Pulmonary artery endothelial cell (primary cell): ENCODE measurements at places on chromosomes 4 and X. TPM values are rescaled to one million over a fixed set of nuclear protein-coding genes. Genes with fewer than 3 reads are reported as not detected.

MAGEA2B gene
- total RNA-seq = not detected in 2 replicates

DGKK gene
- total RNA-seq = under 0.01 TPM in 1 of 2 replicates, not detected in the other

NXF2B gene
- total RNA-seq = not detected in 2 replicates

TIMP1 gene
- total RNA-seq = 48.8 and 52.0 TPM in 2 replicates

CPXCR1 gene
- not detected in 2 replicates for total RNA-seq

PRKG2 gene
- total RNA-seq = not detected in 2 replicates

NAP1L2 gene
- total RNA-seq = 0.73 and 2.4 TPM in 2 replicates

KLHL4 gene
- 33.9 and 34.6 TPM in 2 replicates for total RNA-seq

BANK1 gene
- total RNA-seq = not detected in 2 replicates

DNA sequence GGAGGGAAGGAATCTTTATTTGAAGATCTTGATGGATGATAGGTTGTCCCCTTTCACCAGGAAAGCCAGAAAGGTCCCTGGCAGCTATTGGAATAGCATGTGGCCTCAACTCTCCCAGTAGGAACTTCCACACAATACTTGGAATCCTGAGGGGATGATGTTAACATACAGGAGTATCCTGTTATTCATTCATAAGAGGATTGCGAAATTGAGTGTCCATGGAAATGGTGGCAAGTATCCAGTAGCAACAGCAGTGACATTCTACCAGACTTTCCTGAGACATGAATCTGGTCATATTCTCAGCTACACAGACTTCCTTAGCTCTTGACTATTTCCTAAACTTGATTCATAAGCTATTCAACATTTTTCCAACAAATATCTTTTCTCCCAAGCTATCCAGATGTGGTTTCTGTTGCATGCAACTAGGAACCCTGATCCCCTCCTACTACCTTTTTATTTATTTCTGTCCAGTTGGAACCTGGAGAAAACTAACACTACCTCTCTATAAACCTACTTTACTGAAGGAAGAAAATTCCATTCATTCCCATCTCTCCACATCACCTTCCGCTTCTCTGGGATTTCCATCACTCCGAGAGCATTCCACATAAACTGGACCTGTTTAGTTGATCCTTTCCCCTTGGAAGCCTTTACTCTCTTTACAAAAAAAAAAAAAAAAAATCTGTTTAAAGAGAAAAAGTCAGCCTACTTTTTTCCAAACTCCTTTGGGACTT, 101.8 kb downstream of the ANXA5 start:
- DNase-seq = peak; percentile 92

- peak; percentile 57 for DNase-seq
Measured at GRCh38 chr4:10089346-10089745, 27.3 kb downstream of the WDR1 start.

DNA sequence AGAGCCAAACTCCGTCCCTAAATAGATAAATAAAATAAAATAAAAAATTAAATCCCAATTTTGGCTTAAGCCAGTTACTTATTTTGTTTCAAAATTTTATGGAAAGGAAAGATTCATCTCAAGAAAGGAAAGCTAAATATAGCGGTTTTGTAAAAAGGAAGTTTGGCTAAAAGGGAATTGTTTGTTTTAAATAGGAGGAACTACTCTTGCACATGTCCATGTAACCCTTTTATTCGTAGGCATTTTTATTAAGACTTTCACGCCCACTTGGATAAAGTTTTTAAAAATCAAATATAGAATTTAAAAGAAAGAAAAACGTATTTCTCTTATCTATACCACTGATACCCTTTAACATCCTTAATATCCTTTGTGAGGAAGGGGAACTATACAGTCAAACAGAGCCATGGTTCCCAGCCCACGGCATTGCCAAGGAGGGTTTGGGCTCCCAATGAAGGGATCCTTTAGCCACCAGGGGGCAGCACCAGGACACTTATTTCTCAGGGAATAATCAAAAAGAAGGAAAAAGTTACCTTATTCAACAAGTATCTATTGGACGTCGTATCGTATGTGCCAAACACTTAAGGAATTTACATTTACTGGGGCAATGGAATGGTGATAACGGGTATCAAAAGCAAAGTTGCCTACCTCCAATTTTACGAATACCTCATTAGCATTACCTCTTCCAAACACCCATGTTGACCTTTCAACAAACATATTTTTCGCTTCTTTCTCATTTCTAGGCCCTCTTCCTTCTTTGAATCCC, 27.7 kb downstream of the CDKN2AIP start:
- DNase-seq = peak; percentile 29

GRCh38 chrX:66902081-66902480, 263.2 kb upstream of the EDA2R start:
- DNase-seq = no peak

GRCh38 chrX:153473126-153473525, 2.8 kb upstream of the HAUS7 start:
- DNase-seq = no peak

GRCh38 chr4:72770708-72771107, 201.7 kb upstream of the ADAMTS3 start:
- no peak for DNase-seq

GRCh38 chr4:81116566-81116965, 86.1 kb downstream of the BMP3 start:
- DNase-seq = no peak

DNA sequence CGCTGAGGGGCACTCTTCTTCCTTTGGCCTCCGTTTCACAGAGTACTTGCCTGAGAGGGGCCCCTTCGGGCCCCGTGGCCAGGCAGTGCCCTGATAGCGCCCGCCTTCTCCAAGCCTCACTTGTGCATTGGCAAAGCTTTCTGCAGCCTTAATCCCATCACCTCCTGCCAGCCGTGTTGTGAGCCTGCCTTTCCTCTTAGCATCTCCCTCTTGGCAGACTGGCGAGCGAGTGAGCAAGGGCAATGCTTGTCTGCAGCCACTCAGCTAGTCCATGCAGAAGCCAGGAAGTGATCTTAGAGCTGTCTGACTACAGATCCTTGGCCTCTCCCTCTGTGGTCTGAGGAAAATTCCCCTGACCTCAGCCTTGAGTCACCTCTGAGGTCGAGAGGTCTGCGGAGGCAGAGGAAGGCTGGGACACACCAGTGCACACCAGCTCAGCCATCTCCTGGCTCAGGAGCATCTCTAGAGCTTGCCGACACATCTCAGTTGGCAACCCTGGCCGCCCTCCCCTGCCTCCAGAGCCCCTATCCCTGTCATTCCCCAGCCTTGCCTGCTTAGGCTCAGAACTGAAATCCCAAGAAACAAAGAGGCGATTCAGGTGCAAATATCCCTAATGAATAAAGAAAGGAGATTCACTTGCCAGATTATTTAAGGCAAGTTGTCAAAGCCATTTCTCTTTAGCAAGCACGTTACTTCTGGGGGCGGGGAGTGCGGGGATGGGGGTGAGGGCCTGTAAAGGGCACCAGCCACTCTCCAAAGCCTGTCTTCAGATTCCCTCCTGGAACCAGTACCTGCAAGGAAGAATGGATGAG, 143.5 kb upstream of the MAMLD1 start:
- DNase-seq = no peak

- DNase-seq = no peak
Measured at GRCh38 chr4:62490635-62491034, 1290.5 kb downstream of the ADGRL3 start.

- DNase-seq = no peak
Measured at GRCh38 chrX:22378296-22378695, 105.6 kb downstream of the CBLL2 start.

DNA sequence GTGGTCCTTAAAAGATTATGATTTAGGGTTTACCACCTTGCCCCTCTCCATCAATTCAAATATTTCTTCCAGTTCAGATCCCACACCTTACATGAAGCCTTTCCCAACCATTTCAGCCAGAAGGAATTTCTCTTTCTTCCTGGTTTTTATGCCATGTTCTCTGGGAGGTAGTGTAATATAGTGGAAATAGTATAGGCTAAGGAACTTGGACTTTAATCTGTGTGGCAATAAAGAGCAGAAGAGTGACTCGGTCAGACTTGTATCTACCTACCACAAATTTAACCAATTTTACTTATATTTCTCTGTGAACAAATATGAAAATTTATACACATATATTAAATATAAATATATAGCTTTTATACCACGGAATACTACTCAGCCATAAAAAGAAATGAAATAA, 18.4 kb upstream of the CISD2 start:
- no peak for DNase-seq

GRCh38 chr4:147370473-147370872, 110.4 kb upstream of the EDNRA start:
- no peak for DNase-seq
